Fibroblast of the aortic adventitia (primary cell): ENCODE measurements at places on chromosomes 2 and 18. TPM values are rescaled to one million over a fixed set of nuclear protein-coding genes. Genes with fewer than 3 reads are reported as not detected.

The PREPL gene
- total RNA-seq = 31.3 and 78.4 TPM in 2 replicates

The DQX1 gene
- 0.27 TPM in 1 of 2 replicates, not detected in the other for total RNA-seq

- DNase-seq = peak; percentile 76
Measured at GRCh38 chr2:119253114-119253702, 29.6 kb downstream of the STEAP3 start.

- DNase-seq = no peak
Measured at GRCh38 chr2:121350890-121351289, 65.9 kb upstream of the TFCP2L1 start.

DNA sequence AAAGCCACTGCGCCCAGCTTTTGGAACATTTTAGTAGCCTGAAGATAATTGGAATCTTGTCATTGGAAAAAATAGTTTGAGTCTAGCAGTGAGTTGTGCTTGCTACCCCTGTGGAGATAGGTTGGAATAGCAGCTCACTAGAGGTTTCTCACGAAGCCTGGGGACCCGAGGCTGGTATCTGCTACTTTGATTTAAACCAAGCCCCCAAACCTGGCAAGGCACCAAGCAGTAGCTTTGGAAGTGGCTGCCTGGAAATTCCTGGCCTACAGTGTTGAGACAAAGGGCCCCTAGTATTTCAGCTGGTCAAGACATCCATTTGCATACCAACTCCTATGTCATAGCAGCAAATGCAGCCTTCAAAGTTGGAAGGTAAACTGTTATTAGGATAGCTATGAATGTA lies 42.1 kb downstream of the NOP58 start:
- DNase-seq = no peak

DNA sequence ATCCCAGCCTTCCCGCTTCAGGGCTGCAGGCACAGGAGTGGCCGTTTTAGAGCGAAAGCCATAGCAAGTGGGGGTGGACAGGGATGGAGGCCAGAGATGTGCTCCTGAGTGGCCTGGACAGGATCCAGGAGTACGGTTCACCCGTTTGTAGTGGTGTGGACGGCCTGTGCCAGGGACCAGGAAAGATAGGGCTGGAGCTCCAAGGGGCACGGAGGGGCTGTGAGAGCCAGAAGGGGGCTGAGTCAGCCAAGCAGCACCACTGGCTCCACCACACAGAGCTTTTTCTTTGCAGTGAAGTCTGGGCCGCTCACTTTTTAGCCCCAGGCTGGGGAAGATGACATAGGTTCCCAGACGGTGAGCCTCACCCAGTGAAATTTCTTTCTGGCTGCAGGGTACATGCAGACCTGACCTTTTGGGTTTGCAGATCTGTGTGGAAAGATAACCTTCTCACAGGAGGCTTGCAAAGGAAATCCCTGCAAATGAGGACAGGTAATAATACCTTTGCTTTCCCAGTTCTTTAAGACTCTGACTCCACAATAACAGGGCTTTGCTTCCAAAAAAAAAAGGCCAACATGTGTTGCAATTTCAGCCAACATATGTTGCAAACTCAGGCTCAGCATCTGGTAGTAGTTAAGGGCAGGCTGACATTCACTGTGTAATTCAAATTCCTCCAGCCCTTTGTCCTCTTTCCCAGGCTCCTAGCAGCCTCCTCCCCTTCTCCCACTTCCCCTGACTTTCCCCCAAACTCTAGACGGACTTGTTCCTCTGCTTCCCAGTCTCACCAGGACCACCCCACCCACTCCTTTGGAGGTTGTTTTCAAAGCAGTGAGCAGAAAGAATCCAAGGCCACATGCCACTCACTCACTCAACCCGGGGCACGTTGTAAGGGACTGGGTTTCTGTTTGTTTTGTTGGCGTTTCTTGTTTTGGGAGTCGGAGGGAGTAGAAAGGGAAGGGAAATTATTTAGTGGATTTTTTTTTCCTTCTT lies 20.3 kb upstream of the LAPTM4A start:
- peak; percentile 99 for DNase-seq

DNA sequence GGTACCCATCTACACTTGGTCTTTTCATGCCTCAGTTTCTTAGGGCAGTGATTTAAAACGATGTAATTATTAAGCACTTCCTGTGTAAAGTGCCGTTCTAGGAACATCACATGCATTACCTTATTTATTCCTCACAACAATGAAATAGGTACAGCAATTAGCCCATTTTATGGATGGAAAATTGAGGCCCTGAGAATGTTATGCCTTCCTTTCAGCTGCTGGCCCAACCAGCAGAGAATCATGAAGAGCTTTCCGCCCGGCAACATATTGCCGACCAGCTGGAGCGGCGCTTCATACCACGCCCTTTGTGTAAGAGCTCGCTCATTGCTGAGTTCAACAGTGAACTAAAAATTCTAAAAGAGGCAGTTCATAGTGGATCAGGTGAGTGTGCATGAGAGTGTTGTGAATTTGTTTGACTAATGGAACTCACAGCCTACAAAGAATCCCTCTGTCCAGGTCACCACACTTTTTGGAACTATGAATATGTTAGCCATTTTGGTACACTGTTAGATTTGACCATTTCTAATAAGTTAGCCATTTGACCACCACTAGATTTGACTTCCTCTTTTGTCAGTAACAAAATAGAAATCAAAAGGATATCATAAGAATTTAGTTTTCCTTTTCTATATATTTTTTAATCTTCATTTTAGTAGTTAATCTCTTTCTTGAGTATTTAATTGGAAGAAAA lies 25.6 kb upstream of the RPE start:
- DNase-seq = no peak
